ENCODE measurements at places on chromosomes 1 and 21.

DNA sequence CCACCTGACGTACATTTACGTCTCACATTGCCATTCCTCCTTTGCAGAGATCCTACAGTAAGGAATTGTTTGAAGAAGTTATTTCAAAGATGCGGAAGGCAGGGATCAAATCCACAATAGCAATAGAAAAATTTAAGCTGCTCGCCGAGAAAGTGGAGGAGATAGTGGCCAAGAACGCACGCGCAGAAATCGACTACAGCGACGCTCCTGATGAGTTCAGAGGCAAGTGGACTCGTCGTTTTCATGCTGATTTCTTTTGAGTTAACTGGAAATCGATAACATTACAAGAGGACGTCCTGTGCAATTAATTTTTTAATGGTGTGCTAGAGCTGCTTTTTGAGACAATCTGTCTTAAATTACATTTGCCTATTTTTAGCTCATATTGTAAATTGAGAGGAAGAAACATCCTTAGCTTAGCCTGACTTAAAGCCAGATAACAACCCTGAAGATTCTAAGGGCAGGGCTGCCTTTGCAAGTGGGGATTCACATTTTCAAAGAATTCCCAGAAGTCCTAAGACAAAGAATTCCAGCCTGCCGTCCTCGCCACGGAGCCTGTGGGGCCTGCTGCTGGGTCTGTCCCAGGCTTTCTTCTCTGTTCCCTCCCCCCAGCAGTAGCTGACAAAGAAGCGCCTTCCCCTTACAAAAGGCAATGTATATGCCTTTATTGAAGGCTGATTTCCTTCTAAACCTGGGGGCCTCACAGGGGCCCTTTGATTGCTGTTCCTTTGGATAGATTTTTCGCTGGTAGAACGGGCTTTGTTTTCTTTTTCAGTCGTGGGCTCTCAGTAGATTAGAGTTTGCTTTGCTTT lies 31.6 kb upstream of the KIF1B start:
- DNase-seq: peak; percentile 37

GRCh38 chr1:221101807-221102605 lies 222.8 kb downstream of the HLX start:
- peak; percentile 95 for DNase-seq

DNA sequence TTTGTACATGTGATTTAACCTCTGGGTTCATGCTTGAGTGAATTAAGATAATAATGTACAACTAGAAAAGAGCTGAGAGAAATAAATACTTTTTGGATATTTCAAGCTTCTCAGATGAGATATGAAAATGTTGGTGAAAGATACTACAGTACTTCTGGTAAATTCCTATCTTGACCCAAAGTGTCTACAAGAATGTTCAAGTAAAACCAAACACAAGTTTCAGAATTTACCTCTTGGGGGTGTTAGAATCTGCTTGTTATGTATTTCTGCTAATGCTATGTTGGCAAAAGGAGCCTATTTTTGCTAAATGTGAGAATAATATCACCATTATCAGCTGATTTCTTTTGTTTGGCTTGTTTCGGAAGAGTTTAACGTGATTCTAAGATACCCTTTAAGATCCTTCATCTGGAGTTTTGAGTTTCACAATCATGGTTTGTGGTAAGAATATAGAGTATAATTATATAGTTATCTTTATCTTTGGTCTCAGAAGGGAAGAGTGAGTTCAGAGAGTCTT lies 388.5 kb downstream of the LMO4 start:
- no peak for DNase-seq

DNA sequence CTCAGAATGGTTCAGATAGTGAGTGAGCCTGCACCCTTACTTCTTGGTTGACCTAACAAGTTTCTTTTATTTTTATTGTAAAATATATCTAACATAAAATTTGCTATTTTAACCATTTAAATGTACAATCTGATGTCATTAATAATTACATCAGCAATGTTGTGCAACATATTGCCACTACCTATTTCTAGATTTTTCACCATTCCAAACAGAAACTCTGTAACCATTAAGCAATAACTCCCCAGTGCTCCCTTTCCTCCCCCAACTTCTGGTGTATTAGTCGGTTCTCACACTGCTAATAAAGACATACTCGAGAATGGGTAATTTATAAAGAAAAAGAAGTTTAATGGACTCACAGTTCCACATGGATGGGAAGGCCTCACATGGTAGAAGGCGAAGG lies 76.2 kb upstream of the TENT5C start:
- DNase-seq: no peak

DNA sequence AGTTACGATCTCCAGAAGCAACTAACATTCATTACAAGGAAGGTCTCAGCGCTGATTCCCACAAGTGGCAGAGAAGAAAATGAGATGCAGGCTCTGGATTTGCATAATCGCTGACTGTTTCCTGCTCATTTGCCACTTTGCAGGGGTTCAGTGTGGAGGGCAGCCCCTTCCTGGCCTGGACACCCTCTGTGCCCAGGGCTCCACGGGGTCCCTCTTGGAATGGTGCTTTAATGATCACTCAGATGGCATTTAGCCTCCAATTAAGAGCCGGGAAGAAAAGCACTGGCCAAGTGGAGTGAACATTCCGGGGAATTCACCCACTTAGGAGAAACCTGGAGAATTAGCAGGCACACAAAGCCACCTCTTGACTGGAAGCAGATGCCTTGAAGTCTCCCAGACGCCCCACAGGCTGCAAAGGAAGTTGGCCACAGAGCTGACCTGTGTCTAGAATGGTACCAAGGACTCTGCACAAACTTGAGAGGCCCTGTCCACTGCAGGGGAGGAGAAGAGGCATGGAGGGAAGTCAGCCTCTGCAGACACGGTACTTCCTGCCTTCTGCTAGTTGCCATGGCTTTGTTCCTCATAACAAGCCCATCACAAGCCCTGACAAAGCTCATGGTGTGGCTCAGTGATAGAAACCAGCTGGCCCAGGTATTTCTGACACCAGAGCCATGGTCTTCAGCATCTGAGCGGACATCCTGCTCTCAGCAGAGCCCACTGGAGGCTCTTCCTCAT lies 157.2 kb downstream of the KAZN start:
- DNase-seq: no peak

DNA sequence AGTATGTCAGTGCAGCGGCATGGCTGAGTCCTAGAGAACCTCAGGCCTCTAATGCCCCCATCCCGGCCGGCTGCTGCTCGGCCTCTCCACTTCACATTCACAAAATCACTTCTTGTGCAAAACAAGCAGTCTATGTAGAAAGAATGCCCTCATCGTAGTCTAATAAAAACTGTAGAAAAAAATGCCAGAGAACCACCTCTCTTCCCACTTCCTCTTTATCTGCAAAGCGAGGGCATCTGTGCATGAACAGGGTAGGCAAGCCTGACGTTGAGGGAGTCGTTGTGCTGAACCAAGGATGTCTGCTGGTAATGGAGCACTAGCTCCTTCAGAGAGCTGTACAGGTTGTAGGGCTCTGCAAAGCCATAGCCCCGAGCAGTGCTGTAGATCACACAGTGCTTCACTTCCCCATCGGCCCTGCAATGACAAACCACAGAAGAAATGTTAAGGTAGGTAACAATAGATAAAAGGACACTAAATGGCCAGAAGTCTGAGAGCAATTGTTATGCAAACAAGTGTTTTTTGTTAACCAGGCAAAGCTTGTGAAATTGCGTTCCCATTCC lies 88.9 kb downstream of the PIK3R3 start:
- no peak for DNase-seq

DNA sequence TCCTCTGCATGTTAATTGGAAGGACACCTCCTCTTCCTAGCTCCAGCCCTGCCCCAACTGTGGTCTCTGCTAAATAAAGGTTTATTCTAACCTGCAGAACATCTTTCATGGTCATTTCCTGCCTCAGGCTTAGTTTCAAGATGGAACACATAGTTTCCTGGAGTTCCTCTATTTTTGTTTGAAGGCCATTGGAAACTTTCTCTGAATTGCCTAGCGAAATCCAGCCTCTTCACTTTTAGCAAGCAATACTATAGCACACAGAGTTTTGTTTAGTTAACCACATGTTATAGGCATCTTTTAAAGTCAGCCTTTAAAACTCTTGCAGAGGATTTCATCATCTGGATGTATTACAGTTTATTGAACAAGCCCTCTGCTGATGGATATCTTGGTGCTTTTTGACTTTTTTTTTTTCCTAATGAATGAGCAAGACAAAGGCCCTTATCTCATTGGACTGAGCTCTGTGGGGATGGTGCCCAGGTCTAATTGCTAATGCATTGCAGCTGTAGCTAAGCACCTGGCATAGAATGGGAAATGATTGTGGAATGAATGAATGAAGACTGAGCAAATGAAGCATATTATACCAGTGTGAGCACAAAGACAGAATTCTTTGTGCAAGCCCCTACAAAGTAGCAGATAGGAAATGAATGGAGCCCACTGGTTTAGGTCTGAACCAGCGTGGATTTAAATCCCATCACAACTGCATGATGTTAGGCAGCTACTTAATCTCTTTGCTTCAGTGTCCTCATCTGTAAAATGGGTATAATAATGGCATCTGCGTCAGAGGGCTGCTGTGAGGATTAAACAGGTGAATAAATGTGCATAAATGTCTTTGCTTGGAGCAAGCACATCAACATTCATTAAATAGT lies 641 bp upstream of the CFAP107 start:
- DNase-seq: peak; percentile 56

DNA sequence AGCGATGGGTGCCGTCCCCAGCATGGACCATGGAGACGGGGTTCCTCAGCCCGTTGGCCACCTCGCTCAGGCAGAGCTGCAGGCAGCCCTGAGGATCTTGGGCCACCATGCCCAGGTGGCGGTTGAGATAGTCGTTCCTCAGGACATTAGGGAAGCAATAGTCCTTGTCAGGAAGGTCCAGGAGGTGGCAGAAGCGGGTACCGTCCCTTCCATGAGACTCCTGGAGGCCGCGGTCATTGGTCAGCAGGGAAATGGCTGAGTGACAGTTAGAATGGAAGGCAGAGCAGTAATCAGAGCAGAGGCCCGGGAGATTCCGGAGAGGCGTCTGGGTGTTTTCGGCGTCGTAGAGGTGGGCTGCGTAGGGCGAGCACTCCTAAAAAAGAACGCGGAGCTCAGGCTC lies 4.1 kb downstream of the HHIPL2 start:
- DNase-seq: no peak

- no peak for DNase-seq
These were observed 7.2 kb downstream of the OVGP1 start for GRCh38 chr1:111420377-111420776.

GRCh38 chr1:179105393-179105792 lies 23.5 kb downstream of the TOR3A start:
- DNase-seq: no peak

- DNase-seq: peak; percentile 32
These were observed 71.0 kb upstream of the CSF3R start for GRCh38 chr1:36553591-36554322.

GRCh38 chr1:240474133-240474614 lies 137.8 kb downstream of the GREM2 start:
- no peak for DNase-seq

- DNase-seq: no peak
These were observed 26.3 kb downstream of the MTARC1 start for GRCh38 chr1:220813013-220813412.

GRCh38 chr1:14372526-14372925 lies 226.0 kb upstream of the KAZN start:
- DNase-seq: peak; percentile 8

DNA sequence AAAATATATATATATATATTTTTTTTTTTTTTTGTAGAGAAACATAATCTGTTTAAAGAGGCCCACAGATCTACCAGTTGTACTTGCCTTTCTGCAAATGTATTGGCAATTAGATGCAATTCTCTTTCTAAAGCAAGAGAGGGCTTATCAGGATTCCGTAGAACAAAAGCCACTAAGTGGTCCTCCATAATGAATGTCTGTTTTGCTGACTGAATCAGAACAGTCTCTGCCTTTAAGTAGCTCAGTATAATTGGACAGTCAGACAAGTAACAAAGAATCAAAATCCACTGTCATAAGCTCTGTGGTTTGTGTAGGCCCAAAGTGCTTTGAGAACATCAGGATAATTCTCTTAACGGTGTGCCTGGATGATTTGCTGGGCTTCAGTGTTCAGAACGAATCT lies 17.3 kb downstream of the SARS1 start:
- no peak for DNase-seq

DNA sequence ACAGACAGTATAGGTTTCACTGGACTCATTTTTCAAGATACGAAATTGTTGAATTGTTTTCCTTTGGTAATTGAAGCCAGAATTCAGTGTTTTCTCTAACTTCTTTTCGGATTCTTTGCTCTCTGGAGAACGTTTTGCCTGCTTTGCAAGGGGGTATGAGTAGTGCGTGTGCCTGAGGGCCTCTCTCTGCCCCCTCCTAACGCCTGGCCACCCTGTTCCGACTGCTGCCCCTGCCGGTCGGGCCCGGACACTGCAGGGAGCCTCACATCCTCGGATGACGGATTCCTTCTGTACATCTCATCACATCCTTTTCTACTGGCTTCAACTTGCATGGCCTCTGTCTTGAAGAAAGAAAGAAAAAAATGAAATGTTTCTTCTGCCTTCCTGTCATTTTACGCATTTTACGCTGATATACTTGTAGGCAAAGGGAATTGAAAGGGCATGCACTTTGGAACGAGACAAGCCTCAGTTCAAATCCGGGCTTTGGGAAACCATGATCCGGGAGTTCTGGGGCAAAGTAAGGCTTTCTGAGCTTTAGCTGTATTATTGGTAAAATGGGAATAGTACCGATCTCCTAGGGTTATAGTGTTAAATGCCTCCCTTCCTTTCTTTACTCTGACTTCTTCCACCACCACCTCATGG lies 65.1 kb downstream of the DISC1 start:
- DNase-seq: peak; percentile 51

- no peak for DNase-seq
These were observed 20.6 kb downstream of the LAMC2 start for GRCh38 chr1:183206538-183207122.

- no peak for DNase-seq
These were observed 17.1 kb upstream of the SPAG17 start for GRCh38 chr1:118202076-118202608.

DNA sequence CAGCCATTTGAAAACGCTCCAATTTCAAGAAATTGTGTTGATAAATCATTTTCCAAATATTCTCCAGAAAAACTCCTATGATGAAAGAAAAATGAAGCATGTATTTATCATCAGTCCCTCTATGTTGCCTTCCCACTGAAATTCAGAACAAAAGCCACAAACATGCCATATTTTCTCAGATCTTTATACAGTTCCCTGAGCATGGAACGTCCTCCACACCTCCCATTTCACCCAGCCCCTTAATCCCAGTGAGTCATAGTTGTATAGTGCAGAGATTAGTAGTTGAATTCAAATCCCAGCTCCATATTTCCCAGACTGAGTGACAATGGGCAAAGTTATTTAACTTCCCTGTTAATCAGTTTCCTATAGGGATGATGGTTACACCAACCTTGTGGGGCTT lies 20.6 kb upstream of the NPL start:
- peak; percentile 76 for DNase-seq
